ENCODE measurements at places on chromosomes 1 and 21.

GRCh38 chr1:39648496-39648895 lies 9.1 kb upstream of the HEYL start:
- no peak for DNase-seq

GRCh38 chr1:20982316-20982715 lies 194.4 kb downstream of the EIF4G3 start:
- DNase-seq = no peak

- no peak for DNase-seq
Measured at GRCh38 chr1:22342734-22343191, 108.9 kb upstream of the ZBTB40 start.

DNA sequence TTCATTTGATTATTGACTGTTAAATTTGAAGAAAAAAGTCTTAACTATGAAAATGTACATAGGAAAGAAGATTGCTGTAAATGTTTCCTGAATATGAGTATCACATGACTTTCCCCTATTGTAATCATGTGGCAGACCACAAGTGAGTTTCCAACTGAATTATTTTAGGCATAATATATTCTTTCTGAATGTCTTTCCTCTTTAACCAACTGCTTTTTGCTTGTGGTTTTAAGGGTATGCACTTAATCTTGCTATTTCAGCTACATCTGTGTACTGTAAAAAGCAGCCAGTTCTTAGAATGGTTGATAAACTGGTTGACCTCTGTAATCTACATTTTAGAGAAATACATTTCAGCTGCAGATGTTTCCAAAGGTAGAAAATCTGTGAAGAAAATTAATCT lies 400.7 kb downstream of the NEGR1 start:
- DNase-seq = no peak

- DNase-seq = no peak
Measured at GRCh38 chr1:222644636-222644980, 26.7 kb downstream of the MIA3 start.

DNA sequence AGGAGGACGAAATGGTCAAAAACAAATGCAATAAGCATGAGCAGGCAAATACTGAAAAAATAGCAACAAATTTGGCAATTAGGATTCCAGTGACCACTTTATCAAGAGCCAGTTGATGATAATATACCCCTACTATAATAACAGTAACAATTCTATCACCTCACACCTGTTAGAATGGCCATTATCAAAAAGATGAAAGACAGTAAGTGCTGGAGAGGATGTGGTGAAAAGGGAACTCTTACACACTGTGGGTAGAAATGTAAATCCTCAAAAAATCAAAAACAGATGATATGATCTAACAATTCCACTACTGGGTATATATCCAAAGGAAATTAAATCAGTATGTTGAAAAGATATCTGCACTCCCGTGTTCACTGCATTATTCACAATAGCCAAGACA lies 114.3 kb upstream of the GFI1 start:
- no peak for DNase-seq

DNA sequence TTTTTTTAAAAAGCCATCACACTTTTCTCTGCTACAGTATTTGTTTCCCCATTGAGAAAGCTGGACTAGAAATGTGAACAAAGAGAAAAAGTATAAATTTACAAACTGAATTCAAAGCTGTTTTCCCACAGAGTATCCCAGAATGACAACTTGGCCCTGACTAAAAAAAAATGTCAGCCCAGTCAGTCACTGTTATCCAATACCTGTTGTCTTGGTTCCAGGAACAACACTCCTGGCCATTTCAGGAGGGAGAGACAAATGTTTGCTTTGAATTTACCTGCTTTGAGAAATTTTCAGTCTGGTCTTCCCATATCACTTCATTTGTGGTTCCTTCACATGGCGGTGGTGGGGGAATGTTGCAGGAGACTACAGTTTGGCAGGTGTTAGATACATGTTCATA lies 46.2 kb downstream of the COLGALT2 start:
- DNase-seq = no peak

DNA sequence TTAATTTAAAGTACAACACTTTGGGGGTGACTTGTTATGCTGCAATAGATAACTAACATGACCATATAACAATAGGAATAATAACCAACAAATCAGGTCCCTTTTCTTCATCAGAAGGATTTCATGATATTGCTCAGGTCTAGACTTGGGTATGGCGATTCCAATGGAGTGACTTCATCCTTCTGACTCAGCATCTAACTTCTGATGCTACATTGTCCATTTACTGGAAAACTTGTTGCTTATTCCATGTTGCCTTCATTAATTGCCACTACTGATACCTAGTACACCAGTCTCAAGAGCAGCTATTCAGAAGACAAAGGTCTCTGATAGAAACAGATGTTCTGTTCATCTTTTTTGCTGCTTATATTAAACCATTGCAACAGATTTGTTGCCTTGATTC lies 324.3 kb downstream of the TGFB2 start:
- DNase-seq = no peak

DNA sequence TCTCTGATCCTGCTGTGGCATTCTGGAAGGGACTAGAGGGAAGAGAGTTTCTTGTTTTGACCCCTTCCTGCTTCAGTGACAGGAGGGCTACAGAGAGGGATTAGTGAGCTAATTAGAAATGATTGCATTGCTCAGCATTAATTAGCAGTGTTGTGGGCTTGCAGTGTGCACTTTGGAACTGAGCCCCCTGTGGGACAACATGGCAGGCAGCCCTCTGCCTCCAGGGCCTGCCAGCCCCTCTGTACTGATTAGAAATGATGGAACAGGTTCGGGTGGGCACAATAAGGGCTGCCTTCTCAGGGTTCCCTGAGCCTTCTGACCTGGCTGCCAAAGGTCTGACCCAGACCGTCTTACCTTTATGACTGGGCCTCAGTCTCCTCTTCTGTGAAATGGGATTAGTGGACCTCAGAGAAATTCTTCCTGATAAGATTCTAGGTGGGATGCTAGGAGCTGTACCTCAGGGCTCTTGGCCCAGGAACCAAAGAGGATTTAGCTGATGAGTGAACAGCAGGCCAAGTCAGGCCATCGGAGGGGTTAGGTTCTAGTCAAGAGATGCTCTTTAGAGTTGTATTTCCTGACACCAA lies 39.6 kb downstream of the TMEM53 start:
- DNase-seq = no peak

DNA sequence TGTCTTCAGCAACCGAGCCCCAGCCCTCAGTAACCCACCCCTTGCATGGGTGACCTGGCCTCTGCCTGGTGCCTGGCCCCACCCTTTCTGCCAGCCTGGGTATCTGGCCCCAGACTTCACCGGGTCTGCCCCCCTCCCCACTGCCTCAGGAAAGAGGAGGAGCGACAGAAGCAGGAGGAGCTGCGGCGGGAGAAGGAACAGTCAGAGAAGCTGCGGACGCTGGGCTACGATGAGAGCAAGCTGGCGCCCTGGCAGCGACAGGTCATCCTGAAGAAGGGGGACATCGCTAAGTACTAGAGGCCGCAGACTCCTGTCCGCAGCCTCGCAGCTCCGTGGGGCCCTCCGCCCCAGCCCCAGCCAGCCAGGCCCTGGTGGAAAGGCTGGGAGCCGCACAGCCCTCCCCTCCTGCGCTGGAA lies 6.1 kb downstream of the TNFRSF25 start:
- peak; percentile 58 for DNase-seq

- no peak for DNase-seq
Measured at GRCh38 chr1:203169770-203170520, 5.7 kb downstream of the MYBPH start.

GRCh38 chr21:26437326-26438009 lies 135.6 kb downstream of the CYYR1 start:
- DNase-seq = no peak
